ENCODE measurements at places on chromosomes 5 and 9. TPM values are rescaled to one million over a fixed set of nuclear protein-coding genes. Genes with fewer than 3 reads are reported as not detected.

DNA sequence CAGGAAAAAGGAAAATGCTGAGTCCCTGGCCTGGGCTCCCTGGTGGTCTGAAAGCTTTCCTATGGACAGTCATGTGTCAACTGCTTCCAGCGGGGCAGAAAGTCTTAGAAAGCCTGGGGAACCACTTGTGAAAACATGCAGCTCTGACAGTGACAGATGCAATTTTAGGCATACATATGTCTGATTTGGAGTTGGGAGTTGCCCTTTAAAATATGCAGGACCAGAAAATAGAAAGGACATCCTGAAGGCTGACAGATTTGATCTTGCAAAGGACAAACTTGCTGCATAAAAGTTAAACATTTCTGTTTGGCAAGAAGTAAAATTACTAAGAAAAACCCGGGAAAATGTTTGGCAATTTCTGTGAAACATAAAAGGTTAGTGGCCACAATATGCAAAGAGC is 23.8 kb downstream of the GADD45G start:
- no peak overlapping the region for H3K4me3 ChIP-seq
- no peak for DNase-seq
- no peaks in the 10 kb centered on the region for H3K36me3 ChIP-seq
- H3K27ac ChIP-seq: no peak overlapping the region
- H3K4me1 ChIP-seq: peaks cover 23% of the 10 kb centered on the region

DNA sequence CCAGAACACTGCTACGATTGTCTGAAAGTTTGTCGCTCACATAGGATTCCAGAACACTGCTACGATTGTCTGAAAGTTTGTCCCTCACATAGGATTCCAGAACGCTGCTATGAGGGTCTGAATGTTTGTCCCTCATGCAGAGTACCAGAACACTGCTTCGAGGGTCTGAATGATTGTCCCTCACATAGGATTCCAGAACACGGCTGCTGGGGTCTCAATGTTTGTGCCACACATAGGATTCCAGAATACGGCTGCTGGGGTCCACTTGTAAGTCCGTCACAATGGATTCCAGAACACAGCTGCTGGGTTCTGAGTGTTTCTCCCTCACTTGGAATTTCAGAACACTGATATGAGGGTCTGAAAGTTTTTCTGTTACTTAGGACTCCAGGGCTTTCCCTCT is 203.3 kb downstream of the FOXD4L6 start:
- H3K4me3 ChIP-seq: no peak overlapping the region
- no peak overlapping the region for H3K27ac ChIP-seq
- H3K27me3 ChIP-seq: no peaks in the 10 kb centered on the region

DNA sequence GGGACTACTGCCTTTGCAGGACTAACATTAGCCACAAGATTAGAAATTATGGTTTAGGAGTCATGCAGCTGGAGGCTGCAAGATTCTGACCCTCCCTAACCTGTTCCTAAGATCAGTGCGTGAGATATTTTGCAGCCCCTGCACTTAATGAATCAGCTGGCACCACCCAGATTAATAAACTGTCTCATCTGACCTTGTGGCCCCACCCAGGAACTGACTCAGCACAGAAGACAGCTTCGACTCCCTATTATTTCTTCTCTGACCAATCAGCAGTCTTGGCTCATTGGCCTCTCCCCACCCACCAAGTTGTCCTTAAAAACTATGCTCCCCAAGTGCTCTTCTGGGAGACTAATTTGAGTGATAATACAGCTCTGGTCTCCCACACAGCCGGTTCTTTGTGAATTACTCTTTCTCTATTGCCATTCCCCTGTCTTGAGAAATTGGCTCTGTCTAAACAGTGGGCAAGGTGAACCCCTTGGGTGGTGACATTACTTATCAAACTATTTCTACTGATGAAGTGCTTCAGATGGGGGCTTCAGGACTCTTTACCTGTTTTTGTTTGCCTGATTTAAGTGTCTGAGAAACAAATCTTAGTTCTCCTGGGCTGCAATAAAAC is 17.0 kb downstream of the CTSL start:
- no peaks in the 10 kb centered on the region for H3K4me1 ChIP-seq
- no peak overlapping the region for H3K4me3 ChIP-seq
- H3K36me3 ChIP-seq: no peaks in the 10 kb centered on the region
- DNase-seq: no peak

Gene BNIP1
- 8.4 TPM for total RNA-seq

DNA sequence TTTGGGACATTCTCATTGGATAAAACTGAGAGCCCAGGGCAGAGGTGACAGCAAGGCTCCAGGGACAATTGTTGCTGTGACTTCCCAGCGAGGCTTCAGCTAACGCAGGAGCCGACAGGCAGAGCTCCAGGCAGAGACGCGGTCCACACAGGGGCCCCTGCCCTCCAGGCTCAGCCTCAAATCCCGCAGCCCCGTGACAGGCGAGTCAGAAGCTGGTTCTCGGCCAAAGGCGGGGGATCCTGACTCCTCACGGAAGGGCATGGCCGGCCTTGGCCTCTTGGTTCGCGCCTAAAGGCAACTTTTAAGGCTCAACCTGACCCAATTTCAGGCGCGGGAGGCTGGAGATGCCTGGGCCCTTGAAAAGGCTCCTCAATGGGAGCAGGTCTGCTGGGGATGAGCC is 21.3 kb downstream of the SLC12A7 start:
- DNase-seq: no peak
- no peak overlapping the region for H3K4me3 ChIP-seq
- H3K36me3 ChIP-seq: peaks cover 86% of the 10 kb centered on the region
- no peaks in the 10 kb centered on the region for H3K27me3 ChIP-seq
- H3K4me1 ChIP-seq: no peaks in the 10 kb centered on the region
- H3K27ac ChIP-seq: no peak overlapping the region

DNA sequence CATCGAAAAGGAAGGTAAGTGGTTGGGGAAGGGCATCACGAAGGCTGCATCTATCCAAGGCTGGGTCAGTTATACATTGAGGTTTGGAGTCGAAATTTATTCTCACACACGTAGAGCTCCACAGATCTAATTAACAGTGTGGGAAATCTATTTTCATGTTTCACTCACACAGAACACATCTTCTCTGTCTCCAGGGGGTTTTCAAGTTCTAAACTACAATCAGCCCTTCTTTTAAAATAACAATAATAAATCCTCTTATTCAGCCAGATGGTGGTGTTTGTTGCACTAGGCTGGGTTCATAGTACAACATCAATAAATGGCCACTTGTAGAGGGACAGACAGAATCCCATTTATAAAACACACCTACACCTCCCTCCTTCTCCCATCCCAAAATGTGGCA is 174.5 kb upstream of the KLF9 start:
- H3K27ac ChIP-seq: peak overlapping the region; percentile 57
- H3K4me1 ChIP-seq: peaks cover 26% of the 10 kb centered on the region
- H3K4me3 ChIP-seq: no peak overlapping the region
- H3K36me3 ChIP-seq: no peaks in the 10 kb centered on the region

Gene RHOBTB3
- 51.7 TPM for total RNA-seq

DNA sequence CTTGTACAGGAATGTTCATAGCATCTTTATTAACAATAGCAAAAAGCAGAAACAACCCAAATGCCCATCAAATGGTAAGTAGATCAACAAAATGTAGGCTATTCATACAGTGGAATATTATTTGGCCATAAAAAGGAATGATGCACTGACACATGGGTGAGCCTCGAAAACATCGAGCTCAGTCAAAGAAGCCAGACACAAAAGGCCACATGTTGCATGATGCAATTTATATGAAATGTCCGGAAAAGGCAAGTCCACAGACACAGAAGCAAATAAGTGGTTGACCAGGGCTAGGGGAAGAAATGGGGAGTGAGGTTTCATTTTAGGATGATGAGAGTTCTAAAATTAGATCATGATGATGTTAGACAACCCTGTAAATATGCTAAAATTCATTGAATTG is 16.5 kb upstream of the SLC2A8 start:
- DNase-seq: no peak
- no peaks in the 10 kb centered on the region for H3K27me3 ChIP-seq
- H3K36me3 ChIP-seq: no peaks in the 10 kb centered on the region
- H3K4me1 ChIP-seq: no peaks in the 10 kb centered on the region
- H3K4me3 ChIP-seq: no peak overlapping the region

DNA sequence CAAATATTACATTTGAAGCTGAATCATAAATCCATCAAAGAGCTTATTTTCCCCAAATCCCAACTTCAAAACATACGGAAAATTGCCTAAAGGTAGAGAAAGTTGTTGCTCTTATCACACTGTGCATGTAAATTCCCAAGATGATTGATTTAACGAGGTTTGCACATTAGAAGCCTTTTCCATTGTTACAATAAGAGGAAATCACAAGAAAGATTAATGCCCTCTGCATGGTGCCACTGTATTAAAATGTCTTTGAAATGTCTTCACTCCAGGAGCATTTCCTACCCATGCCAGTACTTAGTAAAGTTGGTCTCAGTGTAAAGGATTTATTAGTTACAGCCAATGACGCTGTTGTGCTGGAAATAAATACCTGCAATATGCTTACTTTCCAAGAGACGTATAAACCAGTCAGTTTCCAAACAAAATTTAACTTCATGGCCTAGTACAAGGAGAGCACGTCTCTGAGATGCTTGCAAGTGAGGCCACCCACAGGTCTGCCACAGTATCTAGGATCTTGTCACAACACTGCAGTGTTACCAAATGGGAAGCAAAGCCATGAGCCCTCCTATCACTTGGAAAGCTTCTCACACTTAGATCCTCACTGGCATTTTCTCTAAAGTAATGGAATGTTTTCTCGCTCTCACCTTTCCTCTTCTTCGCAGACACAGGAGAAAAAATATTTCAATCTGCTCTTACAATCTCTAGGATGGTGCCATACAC is 112.4 kb downstream of the CETN3 start:
- no peak overlapping the region for H3K27ac ChIP-seq
- H3K4me3 ChIP-seq: no peak overlapping the region
- no peaks in the 10 kb centered on the region for H3K36me3 ChIP-seq
- no peaks in the 10 kb centered on the region for H3K4me1 ChIP-seq
- H3K27me3 ChIP-seq: no peaks in the 10 kb centered on the region

DNA sequence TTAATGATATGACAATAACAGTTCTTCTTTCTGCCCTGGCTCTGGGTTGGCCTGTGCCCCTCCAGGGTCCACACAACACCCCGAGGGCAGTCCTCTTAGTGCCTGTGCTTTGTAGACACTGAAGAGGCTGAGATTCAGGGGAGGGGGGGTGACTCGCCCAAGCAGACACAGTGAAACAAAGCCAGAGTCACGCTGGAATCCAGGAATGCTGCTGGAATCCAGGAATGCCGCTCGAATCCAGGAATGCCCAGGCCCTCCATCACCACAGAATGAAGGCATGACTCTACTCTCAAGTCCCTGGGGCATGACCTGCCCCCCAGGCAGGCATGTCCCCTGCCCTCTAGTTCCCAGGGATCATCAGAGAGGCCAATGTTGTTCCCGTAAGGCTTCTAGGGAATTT is 73.1 kb downstream of the LRSAM1 start:
- H3K27ac ChIP-seq: peak overlapping the region; percentile 11
- no peak for DNase-seq
- H3K4me3 ChIP-seq: no peak overlapping the region
- H3K4me1 ChIP-seq: peaks cover 51% of the 10 kb centered on the region
- H3K36me3 ChIP-seq: peaks cover 77% of the 10 kb centered on the region

DNA sequence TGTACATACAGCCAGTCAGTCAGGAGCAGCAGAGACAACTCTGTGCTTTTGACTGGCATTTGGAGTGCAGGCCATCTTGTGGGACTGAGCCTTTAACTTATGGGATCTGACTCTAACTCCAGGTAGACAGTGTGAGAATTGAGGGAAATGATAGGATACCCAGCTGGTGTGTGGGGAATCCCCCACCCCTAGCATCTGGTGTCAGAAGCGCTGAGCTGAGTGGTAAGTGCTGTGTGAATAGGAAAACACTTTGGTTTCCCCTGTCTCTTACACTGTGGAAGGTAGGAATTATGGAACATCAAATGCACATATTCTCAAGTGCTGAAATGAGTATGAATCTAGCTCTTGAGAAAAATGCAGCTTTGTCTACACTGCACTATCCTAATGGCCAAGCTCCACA is 43.9 kb downstream of the CCDC125 start:
- DNase-seq: no peak
- H3K27ac ChIP-seq: no peak overlapping the region
- H3K36me3 ChIP-seq: peaks cover 39% of the 10 kb centered on the region
- H3K4me1 ChIP-seq: no peaks in the 10 kb centered on the region
- H3K4me3 ChIP-seq: no peak overlapping the region

Gene ARID3C
- total RNA-seq: not detected

- H3K4me1 ChIP-seq: peaks cover 29% of the 10 kb centered on the region
- no peaks in the 10 kb centered on the region for H3K36me3 ChIP-seq
- H3K4me3 ChIP-seq: no peak overlapping the region
- H3K27ac ChIP-seq: peak overlapping the region; percentile 32
Observed at GRCh38 chr9:33867747-33868439, 50.9 kb downstream of the UBE2R2 start.

DNA sequence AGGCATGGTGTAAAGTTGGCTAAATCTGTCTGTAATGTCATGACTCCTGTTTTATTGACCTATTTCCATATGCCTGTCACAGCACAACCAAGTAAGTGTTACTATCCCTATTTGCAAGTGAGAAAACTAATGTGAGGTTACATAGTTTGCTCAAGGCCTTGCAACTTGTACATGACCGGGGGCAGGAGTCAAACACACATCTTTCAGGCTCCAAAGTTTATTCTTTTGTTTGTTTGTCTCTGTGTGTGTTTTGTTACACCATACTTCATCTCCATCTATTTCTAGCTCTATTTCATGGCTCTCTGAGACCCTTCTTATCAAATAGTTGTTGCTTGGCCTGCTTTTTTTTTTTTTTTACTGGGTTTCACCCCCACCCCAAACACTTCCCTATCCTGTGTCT is 70.2 kb downstream of the CMYA5 start:
- no peak overlapping the region for H3K27ac ChIP-seq
- no peaks in the 10 kb centered on the region for H3K27me3 ChIP-seq
- no peak overlapping the region for H3K4me3 ChIP-seq
- H3K4me1 ChIP-seq: no peaks in the 10 kb centered on the region
- no peak for DNase-seq

DNA sequence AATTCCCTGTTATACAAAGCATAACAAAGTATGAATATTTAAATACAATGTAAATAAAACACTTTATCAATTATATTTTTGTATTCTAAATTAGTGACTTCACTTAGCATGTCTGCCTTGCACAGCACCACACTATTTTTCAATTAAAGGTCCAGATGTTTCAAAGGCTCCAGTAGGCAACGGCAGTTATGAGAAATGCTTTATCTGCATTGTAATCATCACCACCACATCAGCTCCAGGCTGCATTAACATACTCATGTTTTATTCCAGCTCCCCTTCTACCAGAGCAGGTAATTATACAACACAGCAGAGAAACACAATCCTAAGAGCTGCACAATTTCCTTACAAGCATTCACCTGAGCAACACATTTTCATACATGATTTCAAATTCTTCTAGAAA is 102.8 kb downstream of the MAPKAP1 start:
- no peak for DNase-seq
- H3K27ac ChIP-seq: no peak overlapping the region
- no peaks in the 10 kb centered on the region for H3K36me3 ChIP-seq
- no peak overlapping the region for H3K4me3 ChIP-seq

DNA sequence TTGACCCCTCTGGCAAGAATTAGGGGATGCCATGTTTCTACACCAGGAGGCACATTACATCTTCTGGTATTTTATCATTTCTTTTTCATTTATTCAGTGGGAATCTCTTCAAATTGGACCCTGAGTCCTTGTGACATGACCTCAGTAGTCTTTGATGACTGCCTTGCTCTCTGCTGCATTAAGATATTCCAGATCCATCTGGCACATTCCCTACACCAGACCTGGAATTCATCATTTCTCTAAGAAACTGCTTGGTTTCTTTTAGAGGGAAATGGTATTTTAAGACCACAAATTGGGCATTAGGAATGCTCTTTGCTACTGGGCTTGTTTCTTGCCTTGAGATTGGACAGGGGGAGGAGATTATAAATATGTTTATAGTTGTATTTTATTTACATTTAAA is 61.0 kb downstream of the GALNT10 start:
- no peak overlapping the region for H3K4me3 ChIP-seq
- H3K36me3 ChIP-seq: no peaks in the 10 kb centered on the region
- H3K27me3 ChIP-seq: no peaks in the 10 kb centered on the region
- H3K27ac ChIP-seq: no peak overlapping the region
- DNase-seq: no peak
- no peaks in the 10 kb centered on the region for H3K4me1 ChIP-seq
